ENCODE measurements at places on chromosomes 1 and 21.

GRCh38 chr1:169698976-169699375 lies 12.4 kb downstream of the SELL start:
- no peak for DNase-seq

GRCh38 chr1:61174060-61174795 lies 91.9 kb downstream of the NFIA start:
- DNase-seq: no peak

DNA sequence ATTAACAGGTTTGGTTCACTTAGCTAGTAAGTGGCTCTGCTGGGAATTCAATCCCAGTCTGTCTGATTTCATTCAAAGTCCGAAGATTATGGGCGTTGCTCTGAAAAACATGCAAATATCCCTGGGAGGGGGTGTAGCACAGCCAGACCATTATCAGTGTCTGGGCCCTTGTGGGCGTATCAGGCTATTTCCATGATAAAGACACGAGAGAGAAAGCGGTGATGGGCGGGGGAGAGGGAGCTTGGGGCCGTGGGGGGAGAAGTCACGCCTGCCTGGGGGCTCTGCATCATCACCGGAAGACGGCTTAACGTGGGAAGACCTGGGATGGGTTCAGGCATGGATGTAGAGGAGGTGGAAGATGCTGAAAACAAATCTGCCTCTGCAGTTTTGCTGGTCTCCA lies 25.8 kb downstream of the IL6R start:
- DNase-seq: no peak

- no peak for DNase-seq
Measured at GRCh38 chr1:40036574-40036973, 4.0 kb upstream of the CAP1 start.

- DNase-seq: no peak
Measured at GRCh38 chr1:186535388-186536133, 74.6 kb upstream of the PDC start.

DNA sequence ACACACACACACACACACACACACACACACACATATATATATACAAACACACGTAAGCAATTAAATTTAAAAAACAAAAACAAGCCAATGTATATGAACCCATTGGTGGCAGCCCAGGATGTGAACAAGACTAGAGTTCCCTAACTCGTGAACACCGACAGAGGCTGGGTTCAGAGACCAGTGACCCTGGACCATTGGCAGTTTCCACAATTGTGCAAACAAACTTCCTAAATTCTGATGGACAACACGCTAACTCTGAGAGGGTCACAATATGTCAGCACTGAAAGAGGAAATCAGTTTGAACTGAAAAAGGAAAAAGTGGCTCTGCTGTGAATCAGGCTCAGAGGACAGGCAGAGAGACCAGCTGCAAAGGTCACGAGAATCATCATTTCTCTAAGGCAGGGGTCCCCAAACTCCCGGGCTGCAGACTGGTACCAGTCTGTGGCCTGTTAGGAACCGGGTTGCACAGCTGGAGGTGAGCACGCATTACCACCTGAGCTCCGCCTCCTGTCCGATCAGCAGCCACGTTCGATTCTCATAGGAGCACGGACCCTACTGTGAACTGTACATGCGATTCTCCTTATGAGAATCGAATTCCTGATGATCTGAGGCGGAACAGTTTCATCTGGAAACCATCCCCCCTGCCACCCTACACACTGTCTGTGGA lies 50.5 kb upstream of the ERO1B start:
- DNase-seq: no peak

DNA sequence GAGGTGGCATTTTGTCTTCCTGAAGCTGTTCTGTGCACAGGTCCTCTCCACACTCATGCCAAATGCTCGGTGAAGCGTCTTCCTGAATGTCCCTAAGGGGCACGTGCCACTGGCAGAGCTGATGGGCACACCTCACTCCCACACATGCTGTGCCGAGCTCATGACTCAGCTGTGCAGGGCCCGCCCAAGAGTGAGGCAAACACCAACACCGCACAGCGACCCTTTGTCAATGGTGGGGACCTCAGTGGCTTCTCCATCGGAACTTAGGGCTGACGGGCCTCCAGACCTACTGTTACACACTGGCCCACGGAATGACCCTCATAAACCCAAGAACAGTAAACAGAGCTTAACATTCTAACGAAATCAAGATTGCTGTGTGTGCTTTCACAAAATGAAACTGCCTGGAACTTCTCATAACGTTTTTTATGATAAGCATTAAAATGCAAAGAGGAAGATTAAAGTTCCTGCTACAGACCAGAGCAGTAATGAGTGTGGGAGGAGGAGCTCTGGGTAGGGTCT lies 89.3 kb downstream of the SIM2 start:
- no peak for DNase-seq

DNA sequence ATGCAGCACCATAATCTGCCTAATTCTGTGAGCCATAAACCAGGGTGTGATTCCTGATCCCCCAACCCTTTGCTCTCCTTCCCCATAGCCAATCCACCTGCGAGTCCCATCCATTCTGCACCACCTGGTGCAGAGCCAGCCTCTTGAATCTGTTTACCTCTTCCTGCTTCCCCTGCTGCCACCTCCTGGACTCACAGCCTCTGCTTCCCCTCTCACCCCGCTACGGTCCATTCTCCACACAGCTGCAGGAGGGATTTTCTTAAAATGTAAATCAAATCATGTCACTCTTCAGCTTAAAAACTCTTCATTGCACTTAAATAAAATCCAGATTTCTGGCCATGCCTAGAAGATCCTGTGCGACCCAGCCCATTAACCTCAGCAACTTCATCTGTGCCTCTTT lies 186.7 kb downstream of the FOXD2 start:
- DNase-seq: no peak

GRCh38 chr1:86233403-86233802 lies 76.8 kb upstream of the COL24A1 start:
- DNase-seq: no peak

DNA sequence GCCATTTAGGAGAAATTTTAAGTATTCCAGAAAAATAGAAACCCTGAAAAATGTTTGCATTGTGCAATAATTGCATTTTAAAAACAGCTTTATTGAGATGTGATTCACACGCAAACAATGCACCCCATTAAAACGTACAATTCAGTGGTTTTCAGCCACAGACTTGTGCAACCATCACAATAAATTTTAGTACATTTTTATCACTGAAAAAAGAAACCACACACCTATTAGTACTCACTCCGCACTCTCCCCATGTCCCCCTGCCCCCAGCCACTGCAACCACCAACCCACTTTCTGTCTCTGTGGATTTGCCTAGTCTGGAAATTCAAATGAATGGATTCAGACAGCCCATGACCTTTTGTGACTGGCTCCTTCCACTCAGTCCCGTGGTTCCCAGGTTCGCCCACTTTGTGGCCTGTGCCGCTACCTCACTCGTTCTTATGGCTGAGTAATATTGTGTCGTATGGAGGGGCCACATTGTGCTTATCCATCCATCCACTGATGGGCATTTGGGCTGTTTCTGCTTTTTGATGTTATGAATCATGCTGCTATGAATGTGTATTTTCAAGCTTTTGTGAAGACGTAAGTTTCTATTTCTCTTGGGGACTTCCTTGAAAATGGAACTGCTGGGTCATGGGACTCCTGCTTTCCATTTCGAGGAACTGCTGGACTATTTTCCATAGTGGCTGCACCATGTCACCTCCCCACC lies 147.7 kb upstream of the ARHGEF16 start:
- DNase-seq: no peak

DNA sequence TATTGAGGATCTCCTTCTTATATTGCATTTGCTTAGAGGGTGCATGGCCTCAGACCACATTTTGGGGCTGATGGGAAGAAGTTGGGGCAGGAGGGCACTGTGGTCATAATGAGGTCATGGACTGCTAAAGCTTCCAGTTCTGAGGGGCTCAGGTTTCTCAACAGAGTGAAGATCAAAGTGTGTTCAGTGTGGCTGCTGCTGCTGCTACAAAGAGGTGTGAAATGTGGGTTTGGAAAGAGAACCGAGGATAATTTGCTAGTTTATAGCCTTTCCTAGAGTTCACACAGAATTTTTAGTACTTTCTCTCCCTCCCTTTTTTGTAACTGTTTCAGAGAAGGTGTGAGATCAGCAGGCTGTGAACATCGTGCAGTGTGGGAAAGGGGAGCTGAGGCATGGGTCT lies 73.3 kb downstream of the CACNA1E start:
- DNase-seq: no peak

- no peak for DNase-seq
Measured at GRCh38 chr1:62724430-62724829, 36.2 kb upstream of the DOCK7 start.

- DNase-seq: no peak
Measured at GRCh38 chr1:225757927-225758656, 19.5 kb upstream of the SRP9 start.

DNA sequence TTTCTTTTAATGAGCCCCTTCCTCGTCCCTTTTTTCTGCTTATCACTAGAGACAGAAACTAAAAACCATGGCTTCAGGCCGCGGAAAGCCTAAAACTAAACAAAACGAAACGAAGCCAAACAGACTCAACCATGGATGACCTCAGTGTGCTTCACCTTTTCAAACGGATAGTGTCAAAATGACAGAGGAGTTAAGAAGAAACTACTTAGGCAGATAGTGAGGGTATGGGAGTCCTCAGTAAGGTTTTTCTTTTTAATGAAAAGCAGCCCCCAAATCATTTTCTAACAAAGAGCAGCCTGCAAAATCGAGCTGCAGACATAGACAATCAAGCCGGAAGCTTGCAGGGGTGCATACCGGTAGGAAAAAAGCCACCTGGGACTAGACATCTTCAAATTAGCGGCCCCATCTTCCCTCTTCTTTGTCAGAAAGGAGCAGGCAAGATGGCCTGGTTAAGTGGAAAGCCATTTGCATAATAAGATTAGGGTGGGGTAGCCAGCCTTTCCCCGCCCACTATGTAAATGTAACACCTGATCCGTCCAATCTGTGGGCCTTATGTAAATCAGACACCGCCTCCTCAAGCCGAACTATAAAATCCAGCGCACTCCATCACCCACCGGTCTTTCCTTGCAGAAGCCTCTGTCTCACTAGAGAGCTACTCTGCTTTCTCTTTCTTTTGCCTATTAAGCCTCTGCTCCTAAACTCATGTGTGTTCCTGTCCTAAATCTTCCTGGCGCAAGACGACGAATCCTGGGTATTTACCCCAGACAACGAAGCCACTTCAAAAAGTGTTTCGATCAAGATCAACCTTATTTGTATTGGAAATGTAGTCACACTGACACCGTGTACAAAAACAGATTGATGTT lies 6.2 kb upstream of the ERO1B start:
- no peak for DNase-seq
